ENCODE measurements at places on chromosomes 2 and 18.

- DNase-seq: no peak
These were observed 87.6 kb downstream of the NRP2 start for GRCh38 chr2:205769879-205770278.

- DNase-seq: no peak
These were observed 87.5 kb downstream of the POLR1A start for GRCh38 chr2:86017901-86018896.

DNA sequence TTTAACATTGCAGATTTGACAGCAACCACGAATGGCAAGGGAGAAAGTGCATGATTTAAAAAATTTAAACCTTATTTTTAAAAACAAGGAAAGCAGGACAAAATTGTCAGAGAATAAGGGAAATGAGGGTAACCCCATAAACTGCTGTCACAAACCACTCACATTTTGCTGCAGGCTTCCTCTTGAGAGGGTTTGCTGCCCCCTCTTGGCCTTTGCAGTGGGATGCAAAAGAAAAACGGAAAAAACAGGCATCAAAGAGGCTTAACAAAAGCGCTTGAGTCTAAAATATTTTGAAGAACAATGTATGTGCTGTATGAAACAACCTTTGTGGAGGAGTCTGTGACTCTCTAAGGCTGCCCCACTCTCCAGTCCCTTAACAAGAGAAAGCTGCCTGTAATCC is 91.6 kb downstream of the TMX3 start:
- DNase-seq: no peak

GRCh38 chr2:46615986-46616485 is 136.7 kb downstream of the TMEM247 start:
- no peak for DNase-seq

- no peak for DNase-seq
These were observed 47.3 kb downstream of the MEX3C start for GRCh38 chr18:51150113-51150700.

DNA sequence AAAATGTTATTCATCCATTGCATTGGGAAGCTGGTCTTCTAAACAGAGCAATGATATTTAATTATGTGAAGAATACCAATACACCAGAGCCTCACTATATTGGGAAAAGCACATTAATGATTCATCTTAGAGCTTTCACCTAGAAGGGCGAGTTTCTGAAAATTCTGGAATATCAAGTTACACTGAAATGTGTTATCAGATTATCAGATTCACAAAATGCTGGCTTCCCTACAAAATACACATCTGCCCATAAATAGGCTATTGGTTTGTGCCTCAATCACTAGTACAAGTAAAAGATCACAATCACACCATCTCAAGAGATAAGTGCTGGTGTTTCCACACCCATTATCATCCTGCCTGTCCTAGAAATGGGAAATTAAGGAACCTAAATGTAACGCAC is 200.7 kb downstream of the TMEM163 start:
- no peak for DNase-seq

- DNase-seq: no peak
These were observed 69.2 kb downstream of the TRIP12 start for GRCh38 chr2:229852565-229852964.

- DNase-seq: no peak
These were observed 121.6 kb downstream of the ZFP36L2 start for GRCh38 chr2:43104763-43105162.

DNA sequence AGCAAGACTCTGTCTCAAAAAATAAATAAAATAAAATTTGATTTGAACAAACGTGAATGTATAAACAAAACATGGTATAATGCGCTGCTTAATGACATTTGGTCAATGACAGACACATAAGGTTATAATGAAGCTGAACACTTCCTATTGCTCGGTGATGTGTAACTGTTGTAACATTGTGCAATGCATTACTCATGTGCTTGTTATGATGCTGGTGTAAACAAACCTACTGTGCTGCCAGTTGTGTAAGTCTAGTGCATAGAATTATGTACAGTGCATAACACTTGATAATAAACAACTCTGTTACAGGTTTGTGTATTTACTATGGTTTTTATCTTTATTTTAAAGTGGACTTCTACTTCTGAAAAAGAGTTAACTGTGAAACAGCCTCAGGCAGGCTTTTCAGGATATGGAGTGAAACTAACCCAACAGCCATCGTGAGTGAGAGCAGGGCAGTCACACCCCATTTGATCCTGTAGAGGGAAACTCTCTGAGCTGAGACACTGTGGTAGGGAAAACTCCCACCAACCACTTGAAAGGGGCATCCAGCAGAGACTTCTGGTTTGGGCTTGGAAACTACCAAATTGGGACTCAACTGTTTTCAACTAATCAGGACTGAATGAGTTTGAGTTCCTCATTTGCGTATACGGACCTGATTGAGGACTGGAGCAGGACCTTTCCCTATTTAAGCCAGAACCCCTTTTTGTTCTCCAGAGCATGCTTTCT is 8.7 kb upstream of the RPRD1A start:
- no peak for DNase-seq

DNA sequence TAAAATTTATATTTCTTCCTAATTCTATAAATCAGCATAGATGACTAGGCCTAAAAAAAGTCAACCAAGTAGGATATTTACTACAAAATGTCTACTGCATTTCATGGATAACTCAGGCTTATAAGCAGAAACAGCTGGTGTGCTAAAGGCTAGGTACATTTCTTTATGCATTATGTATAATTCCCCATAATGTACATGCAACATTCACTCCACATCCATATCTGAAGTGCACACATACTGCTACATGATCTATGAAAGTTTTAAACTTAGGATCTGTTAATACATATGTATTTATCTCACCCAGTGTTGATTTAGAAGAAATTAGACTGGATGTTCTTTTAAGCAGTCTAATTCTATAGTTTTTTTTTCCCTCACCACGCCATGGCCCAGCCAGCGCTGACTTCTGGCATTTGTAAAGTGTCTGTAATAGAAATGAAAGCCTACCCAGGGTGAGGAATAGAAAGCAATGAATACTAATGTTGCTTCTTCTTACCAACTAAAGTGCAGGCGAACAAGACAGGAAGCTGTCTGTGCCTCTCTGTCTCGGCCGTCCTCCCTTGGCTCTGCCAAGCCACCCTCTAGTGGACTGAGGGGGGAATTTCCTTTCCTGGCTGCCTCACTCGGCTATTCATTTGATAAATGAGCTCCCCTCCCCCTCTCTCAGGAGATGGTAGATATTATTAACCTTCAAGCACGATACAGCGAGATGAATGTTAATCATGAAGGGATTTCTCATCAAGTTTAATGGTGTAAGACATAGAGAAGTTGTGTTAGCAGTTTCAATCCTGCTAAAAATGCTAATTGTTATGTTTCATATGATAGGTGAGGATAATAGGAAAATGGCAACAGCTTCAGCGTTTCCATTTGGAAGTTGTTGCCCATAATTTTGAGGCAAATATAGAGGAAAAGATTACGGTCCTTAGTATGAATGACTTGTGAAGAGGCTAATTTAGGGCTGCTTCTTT is 384.5 kb downstream of the MTX2 start:
- no peak for DNase-seq

GRCh38 chr2:26178746-26179436 is 6.0 kb downstream of the GAREM2 start:
- no peak for DNase-seq

DNA sequence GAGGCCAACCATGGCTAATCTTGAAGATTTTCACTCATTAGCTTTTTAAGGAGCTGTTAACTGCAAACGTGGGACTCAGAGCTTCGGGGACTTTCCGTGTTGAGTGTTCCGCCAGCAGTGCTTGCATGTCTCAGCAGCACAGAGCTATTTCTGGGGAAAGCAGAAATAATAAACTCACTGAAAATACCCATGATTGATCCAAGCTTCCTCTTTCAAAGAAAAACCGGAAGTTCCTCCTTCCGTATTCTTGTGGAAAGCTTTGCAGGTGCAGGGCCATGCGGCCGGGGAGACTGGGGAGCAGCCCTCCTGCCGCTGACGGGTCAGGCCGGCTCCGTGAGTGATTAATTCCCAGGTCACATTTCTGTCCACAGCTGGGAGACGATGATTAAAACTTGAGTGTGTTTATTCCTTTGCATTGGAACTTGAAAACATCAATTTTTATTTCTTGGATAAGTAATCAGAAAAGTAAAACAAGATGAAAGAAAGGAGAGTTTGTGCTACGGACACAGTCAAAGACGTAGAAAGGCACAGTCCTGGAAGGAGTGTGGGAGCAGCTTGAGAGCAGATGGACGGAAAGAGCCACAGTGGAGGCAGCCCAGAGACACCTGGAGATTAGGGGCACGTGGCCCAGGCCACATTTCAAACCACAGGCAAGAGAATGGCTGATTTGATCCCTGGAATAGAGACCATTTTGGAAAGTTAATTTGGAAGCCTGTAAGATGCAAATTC is 54.2 kb upstream of the CTDP1 start:
- DNase-seq: no peak

DNA sequence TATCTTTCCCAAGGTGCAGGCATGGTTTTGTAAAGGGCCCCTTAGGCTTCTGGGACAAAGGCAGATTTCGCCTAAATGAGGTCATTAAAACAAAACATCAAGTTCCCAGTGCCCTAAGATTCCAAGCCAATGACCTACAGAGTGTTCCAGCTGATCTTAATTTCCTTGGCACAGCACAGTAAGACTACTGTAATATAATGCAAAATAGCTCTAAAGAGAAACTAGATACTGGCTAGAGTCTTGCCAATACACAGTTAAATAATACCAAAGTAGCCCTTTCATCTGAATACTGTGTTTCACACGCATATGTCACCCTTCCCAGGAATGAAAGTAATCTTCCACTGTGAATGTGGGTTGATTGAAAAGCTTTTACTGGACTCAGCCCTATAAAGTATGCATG is 14.7 kb downstream of the GRB14 start:
- DNase-seq: no peak

GRCh38 chr2:165927353-165927752 is 26.2 kb downstream of the TTC21B start:
- DNase-seq: no peak

- no peak for DNase-seq
These were observed 33.7 kb upstream of the NPAS2 start for GRCh38 chr2:100786297-100786658.

GRCh38 chr18:9103376-9103873 is 926 bp downstream of the NDUFV2 start:
- DNase-seq: no peak

GRCh38 chr2:19846030-19846429 is 55.8 kb downstream of the TTC32 start:
- DNase-seq: no peak

DNA sequence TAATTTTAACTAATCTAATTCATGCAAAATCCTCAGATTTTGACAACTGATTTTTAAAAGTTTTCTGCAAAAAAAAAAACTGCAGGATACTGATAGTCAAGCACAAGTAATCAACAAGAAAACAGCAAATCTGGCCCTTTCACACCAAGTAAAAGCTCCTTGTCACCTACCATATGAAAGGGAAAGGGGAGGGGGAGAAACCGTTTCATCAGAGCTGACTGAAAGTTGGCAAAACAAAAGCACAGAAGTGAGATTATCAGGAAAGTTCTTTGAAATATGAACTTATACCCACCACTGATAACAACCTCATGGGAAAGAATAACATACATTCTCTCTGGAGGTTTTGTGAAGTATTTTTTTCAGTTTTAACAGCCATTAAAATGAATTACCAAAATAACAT is 38.7 kb downstream of the ZNF521 start:
- DNase-seq: no peak

- no peak for DNase-seq
These were observed 9.7 kb upstream of the ARL5A start for GRCh38 chr2:151837926-151838325.

DNA sequence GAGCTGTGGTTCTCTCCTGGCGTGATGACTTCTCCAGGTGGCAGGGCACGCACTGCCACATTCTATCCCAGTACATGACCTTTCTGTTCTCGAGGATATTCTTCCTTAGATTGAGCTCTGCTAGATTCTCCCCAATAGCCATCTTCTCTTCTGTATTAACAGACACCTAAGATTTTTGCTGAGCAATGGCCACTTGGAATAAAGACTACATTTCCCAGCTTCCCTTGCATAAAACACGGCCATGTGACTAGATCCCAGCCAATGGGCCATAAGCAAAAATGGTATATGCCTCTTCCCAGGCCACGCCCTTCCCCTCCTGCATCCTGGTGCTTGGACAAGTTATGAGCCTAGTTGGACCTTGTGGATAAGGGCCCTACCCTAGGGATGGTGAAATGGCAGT is 82.1 kb downstream of the EIF2AK3 start:
- no peak for DNase-seq

DNA sequence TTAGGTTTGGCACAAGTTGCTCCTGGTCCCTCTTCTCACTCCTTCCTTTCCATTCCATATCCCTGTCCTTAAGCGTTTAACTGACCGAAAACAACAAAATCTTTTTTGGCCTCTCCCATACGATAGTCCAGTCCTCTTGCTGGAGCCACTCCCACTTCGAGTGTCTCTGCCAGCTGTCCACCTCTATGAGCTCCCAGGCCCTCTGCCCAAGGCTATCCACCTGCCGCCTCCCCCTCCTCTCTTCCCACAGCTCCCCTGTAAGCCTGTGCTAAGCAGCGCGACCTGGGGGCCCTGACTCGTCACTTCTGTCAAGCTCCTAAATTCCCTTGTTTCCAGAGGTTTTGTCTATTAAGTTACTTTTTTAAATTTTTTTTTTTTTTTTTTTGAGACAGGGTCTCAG is 47.0 kb upstream of the FOSL2 start:
- no peak for DNase-seq

GRCh38 chr2:138877421-138877820 is 97.2 kb upstream of the NXPH2 start:
- DNase-seq: no peak

DNA sequence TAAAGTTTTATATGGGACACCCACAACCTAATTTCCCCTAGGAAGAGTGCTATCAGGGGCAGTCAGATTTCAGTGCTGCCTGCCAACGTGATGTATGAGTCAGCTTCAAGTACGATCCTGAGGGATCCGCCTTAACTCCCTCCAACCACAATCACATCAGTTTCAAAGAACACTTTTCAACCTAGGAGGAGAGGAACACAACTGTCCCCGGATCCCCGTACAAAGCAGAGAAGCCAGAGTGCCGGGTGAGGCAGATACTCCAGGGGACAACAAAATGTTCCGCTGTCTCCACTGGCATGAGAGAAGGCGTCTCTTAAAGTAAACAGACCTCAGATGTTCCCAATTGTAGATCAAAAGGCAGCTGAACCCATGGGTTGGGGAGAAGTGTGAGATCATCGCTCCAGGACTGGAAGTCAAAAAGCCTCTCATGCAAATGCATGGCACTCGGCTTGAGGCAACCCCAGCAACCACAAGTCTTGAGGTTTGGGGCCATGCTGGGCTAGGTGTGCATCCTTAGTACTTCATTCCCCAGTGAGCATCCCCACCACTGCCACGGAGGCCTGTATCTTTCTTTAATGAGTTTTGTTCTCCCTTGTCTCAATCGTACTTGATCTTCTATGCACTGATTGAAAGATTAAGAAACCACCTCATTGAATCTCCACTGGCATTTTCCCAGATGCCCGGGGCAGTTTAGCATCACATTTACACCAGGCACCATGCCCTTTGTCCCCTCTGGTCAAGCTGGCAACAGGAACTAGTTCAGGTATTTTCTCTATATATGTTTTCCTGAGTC is 91.0 kb upstream of the CCBE1 start:
- DNase-seq: no peak

- no peak for DNase-seq
These were observed 143.0 kb downstream of the ARL6IP6 start for GRCh38 chr2:152861349-152861942.

GRCh38 chr2:18910843-18911242 is 321.5 kb upstream of the NT5C1B start:
- no peak for DNase-seq

GRCh38 chr2:240458900-240459391 is 23.5 kb downstream of the GPC1 start:
- no peak for DNase-seq
